ENCODE measurements at places on chromosomes 6 and 20.

DNA sequence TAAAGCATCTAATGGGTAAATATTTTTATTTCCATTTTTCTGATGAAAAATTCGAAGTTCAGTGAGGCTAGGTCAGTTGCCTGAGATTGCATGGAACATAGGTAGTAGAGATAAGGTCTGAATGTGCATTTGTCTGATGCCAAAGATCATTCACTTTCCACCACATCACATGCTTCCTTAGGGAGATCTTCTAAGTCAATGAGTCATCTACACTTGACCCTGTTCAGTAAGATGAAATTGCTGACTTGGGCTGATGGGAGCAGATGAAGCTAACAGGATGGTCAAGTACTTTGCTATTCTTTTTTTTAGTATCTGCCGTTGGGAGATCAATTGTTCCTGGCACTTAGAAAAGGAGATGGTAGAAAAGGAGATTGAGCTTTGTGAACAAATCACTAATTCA, 511.3 kb downstream of the PHF3 start:
- no peak for DNase-seq

- DNase-seq, result peak; percentile 64
These were observed 92.2 kb downstream of the CEP57L1 start for GRCh38 chr6:109187399-109188114.

- DNase-seq, result no peak
These were observed 538.6 kb upstream of the MARCKS start for GRCh38 chr6:113318575-113318917.

DNA sequence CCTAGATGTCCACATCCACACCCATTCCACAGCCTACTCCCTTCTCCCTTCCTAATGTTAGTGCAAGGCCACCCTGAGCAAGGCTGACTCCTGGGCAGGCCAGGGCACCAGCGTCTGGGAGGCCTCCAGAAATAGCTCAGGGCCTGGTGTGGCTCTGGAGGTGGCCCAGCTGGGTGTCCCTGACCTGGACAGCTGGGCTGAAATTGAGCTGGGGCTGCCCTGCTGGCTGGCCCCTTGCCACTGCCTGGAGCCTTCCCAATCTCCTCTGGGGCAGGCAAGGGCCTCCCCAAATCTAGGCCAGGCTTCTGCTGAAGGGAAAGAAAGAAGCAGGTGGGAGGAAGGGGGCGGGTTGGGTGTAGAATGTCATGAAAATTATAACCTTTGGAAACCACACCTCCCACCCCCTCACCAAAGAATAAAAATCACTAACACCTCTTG, 2.1 kb downstream of the FAM110A start:
- DNase-seq, result no peak

DNA sequence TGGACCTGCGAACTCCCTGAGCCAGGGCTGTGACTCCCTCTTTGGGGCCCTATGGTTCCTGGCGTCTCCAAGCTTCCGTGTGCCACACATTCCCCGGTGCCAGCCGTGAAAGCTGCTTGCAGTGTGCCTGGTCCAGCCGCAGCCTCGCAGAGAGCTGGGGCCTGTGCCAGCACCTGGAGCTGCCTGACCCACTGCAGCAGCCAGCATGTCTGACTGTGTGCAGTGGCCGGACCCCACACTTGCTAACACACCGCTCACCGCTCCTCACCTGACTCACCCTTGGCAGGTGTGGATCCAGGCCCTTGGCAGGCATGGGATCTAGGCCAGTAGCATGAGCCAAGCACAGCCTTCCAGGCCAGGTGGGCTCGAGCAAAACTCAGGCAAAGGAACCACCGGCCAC, 227.5 kb downstream of the OTOR start:
- no peak for DNase-seq

- DNase-seq, result no peak
These were observed 389.2 kb upstream of the CITED2 start for GRCh38 chr6:139763468-139764210.

DNA sequence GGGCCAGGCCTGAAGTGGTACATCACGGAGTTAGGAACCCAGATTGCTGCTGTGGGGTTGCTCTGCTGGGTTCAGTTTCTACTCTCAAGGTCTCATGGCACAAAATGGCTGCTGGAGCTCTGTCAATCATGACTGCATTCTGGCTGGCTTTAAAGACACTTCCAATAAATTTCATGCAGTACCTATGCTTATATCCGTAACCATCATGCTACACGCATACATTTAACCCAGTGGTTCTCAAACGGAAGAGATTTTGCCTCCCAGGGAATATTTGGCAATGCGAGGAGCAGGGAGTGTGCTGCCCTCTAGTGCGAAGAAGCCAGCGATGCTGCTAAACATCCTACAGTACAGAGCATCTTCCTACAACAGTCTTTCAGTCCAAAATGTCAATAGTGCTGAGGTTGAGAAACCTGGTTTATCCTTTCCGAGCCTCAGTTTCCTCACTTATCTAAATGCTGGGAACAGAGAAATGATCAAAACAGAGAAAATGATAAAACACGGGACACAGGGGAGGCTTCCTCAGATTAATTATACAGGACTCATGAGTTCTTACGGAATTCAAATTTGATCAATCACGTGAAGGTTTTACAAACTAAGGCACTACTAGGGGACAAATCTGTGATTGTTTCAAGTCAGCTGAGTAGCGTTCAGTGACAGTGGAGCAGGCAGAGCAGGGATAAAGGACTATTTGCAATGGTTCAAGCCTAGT, 9.6 kb upstream of the SLC2A10 start:
- peak; percentile 28 for DNase-seq

DNA sequence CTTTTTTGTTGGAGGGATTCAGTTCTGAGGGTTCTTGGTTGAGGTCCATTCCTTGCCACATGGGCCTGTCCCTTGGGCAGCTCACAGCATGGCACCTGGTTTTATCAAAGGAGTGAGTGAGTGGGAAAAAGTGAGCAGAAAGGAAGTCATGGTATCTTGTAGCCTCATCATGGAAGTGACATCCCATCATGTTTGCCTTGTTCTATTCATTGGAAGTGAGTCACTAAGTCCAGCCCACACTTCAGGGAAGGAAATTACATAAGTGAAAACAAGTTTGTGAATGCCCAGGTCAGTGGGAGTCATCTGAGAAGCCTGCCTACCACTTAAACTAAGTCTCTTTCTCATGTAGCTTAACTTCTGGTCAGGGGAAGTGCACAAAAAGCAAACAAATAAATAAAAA, 32.8 kb upstream of the ZNFX1 start:
- no peak for DNase-seq

DNA sequence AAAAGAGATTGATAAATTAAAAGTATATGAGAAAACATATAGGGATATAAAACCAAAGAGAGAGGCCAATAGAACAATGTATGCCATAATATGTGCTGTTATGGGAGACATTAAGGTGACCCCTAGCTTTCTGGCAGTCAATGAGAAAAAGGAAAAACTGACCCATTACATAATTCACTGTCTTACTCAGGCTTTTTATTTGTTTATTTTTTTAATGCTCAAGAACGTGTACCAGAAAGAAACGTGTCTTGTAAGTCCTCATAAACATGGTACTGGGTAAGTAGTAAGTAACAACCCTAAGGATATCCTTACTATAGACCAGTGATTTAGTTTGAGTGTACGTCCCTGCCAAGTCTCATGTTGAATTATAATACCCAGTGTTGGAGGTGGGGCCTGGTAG, 160.8 kb upstream of the PHACTR1 start:
- no peak for DNase-seq

DNA sequence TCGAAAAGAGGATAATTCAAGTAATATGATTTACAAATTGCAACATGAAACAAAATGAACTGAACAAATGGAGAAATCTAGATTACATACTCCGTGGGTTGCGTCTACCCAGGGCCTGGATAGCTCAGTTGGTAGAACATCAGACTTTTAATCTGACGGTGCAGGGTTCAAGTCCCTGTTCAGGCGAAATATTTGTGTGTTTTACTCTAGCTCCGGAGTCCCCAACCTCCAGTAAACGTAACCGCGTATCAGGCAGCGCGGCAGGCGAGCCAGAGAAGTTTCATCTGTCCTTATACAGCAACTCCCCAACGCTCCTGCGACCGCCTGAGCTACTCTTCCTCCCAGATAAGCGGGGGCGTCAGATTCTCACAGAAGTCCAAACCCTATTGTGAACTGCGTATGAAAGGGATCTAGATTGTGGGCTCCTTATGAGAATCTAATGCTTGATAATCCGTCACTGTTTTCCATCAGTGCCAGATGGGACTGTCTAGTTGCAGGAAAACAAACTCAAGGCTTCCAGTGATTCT, 176.1 kb downstream of the TRIM27 start:
- no peak for DNase-seq

DNA sequence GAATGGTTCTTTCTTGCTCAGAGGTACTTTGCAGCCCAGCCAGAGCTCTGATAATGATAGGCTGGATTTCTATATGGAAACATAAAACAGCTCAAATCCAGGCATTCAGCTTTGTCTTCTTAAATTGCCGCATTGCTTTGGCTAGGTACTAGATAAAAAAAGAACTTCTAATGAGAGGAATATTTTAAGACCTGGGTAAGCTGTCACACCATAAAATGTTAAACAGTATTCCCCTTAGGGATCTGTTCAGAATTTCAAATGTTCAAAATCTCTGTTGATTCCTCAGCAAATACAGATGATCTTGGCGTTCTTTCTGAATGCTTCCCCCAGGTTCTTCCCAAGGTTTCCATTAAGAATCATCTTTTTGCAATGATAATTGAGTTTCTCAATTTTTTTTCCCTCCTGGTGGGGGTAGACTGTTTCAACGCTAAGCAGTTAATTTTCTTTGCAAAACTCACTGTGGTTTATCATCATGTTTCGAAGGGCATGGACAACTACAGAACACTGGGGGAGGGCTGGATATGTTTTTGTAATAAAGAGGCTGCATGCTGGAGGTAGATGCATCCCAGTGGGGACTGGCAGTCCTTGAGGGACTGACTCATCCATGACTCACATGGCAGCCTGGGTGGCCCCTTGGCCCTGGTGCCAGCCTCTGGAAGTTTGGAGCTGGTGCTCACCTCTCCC, 31.0 kb downstream of the TIAM2 start:
- no peak for DNase-seq

GRCh38 chr6:159357211-159357915, 188.2 kb downstream of the FNDC1 start:
- DNase-seq, result no peak

GRCh38 chr6:110965629-110966229, 7.2 kb downstream of the GTF3C6 start:
- DNase-seq, result no peak

DNA sequence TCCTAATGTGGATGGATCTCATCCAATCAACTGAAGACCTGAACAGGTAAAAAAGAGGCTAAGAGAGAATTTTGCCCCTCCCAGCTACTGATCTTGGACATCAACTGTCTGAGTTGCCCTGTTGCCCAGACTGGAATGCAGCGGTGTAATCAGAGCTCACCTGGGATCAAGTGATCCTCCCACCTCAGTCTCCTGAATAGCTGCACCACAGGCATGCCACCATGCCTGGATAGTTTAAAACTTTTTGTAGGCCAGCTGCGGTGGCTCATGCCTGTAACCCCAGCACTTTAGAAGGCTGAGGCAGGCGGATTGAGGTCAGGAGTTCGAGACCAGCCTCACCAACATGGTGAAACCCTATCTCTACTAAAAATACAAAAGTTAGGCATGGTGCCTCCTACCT, 34.9 kb upstream of the GCNT2 start:
- no peak for DNase-seq

GRCh38 chr20:45429618-45430017, 13.7 kb downstream of the PIGT start:
- no peak for DNase-seq

GRCh38 chr6:116363759-116364158, 7.0 kb upstream of the DSE start:
- peak; percentile 61 for DNase-seq

DNA sequence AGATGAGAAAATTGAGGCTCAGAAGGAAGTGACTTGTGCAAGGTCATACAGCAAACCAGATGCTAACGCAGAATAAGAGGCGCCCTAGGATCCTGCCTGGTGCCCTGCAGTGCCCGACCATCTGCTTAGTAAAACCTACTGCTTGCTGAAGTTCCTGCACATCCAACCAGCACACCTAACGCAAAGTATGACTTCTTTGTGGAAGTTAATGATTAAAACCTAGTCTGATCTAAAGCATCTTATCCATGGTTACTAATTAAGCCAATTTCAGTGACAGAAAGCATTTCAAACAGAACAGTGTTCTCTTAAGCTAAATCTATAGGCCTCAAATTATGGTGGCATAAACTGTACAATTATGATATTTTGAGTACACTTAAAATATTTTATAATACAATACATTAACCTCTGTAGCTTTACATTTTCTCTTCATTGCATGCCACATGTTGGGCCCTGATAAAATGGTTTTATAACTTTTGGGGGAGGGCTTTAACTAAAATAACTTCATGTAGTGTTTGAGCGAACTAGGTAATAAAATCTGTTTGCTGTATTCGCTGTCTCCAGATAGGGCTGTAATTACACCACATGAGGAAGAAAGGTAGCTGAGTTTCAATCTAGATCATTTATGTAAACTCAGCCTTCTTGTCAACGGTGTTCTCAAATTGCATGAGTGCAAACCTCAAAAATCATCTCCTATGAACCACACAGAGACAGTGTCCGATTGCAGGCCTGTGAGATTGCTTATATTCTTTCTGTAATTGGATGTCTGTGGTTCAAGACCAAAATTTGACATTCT, 37.5 kb upstream of the BEND3 start:
- no peak for DNase-seq

- no peak for DNase-seq
These were observed 72.1 kb downstream of the GFOD1 start for GRCh38 chr6:13415283-13415682.

DNA sequence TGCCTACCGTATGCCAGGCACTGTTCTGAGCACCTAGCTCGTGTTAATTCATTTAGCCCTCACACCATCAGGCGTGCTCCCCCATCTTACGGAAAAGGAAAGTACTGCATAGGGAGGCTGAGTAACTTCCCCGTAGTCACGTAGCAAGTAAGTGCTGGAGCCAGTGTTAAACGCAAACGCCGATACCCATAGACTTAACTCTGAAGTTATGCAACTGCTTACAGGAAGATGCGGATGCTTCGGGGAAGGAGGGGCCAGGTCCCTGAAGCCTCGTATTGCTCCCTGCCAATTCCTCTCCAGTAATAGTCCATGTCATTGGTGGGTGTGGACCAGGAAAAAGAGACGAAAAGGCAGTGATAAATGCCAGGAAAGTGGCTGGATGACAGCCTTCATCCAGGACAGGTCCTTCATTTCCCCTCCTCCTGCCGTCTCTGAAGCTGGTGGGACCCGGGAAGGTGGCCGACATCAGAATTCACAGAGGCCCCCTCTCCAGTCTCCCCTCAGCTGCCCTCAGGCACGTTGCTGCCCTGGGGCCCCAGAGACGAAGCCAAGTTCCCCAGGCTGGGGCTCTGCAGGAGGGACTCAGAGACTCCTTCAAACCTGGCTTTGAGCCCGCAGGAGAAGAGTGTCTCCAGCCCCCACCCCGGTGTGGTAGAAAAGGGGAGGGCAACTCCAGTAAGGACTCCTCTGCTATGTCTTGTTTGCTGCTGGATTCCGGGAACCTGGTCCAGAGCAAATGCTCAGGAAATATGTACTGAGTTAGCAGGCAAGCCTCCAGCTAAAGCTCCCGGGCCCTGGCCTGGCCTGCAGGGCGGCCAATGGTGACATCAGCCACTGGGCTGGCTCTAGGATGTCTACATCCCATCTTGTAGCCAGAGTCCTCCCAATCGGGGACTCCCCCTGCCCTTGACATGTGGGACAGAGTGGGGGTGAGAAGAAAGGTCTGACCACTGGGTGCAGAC, 37.8 kb downstream of the RAB44 start:
- DNase-seq, result peak; percentile 89

All from Kasumi-1 (cell line).